Stimulated activated naive CD8-positive, alpha-beta T cell treated with anti-CD3 and anti-CD28 coated beads, Interleukin-15, Interleukin-2, amounts not matched to agents 100 U/mL and 50 U/mL, for 24 hours (primary cell): ENCODE measurements at places on chromosomes 4 and X.

DNA sequence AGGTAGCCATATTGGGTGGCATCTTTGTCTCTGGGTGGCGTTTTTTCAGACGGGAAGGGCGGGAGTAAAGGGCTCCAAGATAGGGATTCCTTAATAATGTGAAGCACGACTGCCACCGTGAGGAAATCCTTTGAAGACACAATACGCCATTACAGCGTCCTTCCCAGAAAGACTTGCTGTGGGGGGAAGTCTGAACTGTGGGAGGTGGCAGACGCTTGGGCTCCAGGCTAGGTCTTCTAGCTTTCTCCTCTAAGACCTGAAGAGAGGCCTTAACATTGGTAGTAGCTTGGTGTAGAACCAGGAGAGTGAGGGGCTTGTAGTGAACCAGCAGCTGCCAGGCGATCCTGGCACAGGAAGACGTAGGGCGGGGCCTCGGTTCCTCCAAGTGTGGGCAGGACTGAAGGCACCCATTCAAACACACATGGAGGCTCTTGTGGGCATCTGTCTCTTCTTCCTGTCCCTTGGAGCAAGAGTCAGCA lies 197.3 kb downstream of the OR13H1 start:
- no peak for DNase-seq

- DNase-seq = no peak
Measured at GRCh38 chr4:153661215-153661822, 22.8 kb upstream of the TLR2 start.

- no peak for DNase-seq
Measured at GRCh38 chr4:145199051-145199716, 18.8 kb upstream of the OTUD4 start.

- no peak for DNase-seq
Measured at GRCh38 chr4:53098681-53099121, 236.6 kb downstream of the RASL11B start.

DNA sequence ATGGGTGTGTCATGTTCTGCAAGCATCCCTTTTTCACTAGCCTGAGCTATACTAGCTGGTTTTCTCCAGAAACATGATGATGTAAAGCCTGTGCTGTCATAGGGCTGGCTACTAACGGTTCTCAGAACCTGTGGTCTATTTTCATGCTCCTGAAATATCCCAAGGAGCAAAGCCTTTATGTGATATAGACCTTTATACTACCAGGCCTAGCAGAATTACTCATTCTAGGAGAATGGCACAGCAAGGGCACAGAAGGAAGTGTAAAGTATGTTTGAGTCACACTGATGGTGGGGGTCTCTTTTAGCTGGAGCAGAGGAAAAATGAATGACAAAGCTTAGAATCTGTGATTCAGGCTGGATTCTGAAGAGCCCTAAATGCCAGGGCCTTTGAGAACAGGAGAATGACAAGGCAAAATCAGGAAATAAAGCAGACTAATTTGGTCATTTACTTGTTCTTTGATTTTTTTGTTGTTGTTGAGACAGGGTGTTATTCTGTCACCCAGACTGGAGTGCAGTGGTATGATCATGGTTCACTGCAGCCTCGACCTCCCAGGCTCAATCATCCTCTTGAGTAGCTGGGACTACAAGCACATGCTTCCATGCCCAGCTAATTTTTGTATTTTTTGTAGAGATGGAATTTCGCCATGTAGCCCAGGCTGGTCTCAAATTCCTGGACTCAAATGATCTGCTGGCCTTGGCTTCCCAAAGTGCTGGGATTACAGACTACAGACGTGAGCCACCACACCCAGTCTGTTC lies 11.8 kb downstream of the TCEAL1 start:
- no peak for DNase-seq

DNA sequence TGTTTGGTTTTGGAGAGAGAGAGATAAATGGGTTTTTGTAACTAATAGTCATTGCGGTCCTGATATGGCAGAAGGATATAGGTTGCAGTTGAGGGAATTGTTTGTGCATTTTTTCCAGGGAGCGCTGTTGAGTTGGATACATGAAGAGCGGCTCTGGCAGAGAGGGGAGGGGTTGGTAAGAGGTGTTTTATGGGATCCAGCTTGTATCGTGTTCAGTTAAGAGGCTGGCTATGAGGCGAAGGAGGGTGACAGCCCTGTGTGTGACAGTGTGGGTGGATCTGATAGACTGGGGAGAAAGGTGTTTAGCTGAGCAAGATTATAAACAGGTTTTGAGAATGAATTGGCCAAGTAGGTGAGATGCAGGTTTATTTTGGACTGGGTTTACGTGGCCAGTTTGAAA lies 1.5 kb downstream of the SPANXN4 start:
- DNase-seq = no peak

DNA sequence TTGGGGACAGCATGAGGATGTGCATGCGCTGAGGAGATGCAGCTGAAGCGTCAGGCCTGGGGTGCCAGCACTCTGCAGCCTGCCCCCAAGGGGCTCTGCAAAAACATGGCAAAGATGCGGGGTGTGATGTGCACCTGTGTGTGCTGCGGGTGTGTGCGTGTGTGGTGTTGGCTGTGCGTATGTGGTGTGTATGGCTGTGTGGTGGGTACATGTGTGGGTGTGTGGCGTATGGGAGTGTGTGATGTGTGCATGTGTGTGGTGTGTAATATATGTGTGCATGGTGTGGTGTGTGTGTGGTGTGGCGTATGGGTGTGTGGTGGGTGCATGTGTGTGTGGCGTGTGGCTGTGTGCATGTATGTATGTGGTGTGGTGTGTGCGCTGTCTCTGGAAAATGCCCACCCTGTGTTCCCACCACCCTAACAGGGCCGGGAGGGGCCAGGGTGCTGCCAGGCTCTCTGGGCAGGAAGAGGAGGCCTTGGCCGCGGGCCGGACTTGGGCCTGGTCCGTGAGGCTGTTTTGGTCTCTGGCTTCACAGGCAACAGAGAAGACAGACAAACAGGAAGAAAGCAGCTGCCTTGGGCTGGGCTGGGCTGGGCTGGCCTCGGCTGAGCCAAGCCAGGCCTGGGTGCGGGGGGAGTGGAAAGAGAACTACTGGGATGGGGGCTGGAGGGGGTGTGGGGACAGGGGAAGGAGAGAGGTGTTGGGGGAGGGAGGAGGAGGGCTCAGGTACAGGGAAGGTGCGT lies 1.1 kb upstream of the AVPR2 start:
- DNase-seq = no peak

- no peak for DNase-seq
Measured at GRCh38 chrX:15321447-15321846, 6.0 kb upstream of the ASB11 start.

- no peak for DNase-seq
Measured at GRCh38 chrX:105869701-105870100, 47.4 kb downstream of the NRK start.
